Stimulated activated CD8-positive, alpha-beta memory T cell treated with anti-CD3 and anti-CD28 coated beads, Interleukin-4, amount 100 ng/mL, for 4 hours (primary cell): ENCODE measurements at places on chromosomes 12 and 14.

DNA sequence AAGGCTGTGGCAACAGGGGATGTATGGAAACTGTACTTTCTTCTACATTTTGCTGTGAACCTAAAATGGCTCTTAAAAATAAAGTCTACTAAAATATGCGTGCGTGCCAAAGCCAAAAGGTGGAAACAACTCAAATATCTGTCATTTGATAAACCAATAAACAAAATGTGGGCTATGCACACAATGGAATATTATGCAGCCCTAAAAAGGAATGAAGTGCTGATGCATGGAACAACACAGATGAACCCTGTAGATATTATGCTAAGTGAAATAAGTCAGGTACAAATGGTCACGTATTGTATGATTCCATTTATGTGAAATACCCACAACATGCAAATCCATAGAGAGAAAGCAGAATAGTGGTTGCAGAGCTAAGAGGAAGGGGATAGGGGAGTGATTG, 8.0 kb downstream of the CACNA2D4 start:
- no peak for DNase-seq

DNA sequence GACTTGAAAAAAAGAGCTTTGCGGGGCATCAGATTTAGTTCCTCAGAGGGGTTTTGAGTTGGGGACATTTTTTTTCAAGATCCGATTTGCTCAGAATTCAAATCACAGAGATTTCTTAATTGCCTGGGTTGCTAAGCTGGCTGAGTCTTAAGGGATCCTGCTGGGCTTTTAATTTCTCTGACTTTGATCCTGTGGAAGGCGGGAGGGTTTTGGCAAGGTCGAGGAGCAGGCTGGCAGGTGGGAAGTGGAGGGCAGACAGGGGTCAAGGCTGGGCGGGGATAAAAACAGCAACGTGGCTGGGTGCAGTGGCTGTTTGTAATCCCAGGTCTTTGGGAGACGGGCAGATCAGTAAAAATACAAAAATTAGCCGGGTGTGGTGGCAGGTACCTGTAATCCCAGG, 33.5 kb upstream of the CCDC63 start:
- DNase-seq, result no peak

GRCh38 chr14:94486883-94487282, 10.9 kb upstream of the SERPINA9 start:
- no peak for DNase-seq

GRCh38 chr12:91833780-91834359, 311.8 kb downstream of the BTG1 start:
- no peak for DNase-seq

DNA sequence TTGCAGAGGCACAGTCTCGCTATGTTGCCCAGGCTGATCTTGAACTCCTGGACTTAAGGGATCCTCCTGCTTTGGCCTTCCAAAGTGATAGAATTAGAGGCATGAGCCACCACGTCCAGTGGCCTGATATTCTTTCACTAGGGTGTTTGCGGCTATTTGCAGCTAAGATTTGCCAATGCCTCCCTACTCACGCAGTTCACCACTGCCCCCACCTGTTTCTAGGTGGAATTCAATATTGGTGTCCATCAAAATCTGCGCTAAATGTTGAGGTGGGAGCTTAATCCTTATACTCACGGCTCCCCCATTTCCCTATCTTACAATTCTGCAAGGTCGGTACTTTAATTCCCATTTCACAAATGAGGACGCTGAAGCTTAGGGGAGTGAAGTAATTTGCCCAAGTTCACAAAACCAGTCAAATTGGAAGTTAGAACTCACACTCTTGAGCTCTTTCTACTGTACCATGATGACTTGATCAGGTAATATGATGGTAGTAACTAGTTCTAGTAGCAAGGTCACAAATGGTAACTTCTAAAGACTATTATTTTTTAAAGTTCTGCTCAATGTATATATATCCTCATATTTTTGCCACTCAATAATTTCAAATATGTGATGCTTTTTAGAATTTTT, 22.1 kb upstream of the LRRC9 start:
- no peak for DNase-seq

DNA sequence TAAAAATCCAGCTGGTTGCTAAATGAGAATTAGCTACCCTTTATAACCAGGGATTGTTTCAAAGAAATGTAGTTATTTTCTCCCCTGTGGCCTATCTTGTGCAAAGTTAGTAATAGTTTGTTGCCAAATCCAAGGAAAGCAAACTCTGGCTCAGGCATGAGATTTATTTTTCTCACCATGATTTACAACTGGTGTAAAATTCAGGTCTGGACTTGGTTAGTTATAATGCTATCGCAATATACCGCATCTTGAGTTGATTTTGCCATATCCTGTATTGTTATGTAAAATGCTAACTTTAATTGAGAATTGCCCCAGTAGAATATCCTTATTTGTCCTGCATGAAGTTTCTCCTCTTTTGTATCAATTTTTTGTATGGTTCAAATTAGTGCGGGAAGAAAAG, 135.5 kb downstream of the CRADD start:
- DNase-seq, result no peak

- no peak for DNase-seq
Observed at GRCh38 chr14:103283916-103284315, 50.1 kb upstream of the EIF5 start.
